ENCODE measurements at places on chromosomes 1 and 21.

- DNase-seq = no peak
Observed at GRCh38 chr1:243390162-243390791, 134.4 kb downstream of the SDCCAG8 start.

DNA sequence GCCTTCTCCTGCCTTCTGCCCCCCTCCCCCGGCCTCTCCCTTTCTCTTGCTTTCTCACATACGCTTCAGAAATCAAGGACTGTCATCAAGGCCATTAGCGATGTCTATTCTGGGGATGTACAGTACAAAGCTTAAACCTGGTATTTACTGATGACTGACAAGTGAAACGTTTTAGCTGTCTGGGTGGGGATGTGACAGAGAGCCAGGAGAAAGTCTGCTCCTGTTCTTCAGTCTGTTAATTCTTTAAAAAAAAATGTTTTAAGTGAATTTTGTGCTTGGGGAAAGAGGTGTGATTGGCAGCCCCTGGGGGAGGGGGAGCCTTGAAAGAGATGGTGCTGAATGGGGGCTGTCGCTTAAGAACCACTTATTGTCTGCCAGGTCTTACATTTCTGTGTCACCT lies 283.0 kb upstream of the PLXNA2 start:
- no peak for DNase-seq

DNA sequence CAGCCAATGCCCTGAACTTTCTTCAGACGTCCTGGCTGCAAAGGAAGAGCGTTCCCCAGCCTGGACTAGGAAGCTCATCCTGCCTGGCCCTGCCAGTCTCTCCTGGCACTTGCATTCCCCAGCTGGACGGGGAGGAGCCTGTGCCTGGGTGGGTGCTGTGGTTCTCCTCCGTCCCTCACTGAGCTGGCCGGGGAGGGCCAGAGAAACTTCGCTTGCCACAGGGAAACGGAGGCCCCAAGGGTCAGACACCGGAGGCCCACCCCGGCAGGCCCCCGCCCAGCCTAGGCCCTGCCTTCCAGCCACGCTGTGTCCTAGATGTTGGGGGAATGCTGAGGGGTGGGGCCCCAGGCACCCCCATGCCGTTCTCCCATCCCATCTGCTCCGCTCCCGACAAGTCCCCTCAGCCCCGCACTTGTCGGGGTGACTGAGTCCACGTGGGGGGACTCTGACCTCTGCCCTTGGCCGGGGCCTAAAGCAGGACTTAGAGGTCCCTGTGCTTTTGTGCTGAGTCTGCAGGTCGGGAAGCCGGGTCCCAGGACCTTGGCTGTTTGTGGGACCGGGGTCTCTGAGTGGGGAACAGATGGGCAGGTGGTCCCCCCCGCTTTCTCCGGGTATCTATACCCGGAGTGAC lies 4.8 kb downstream of the FTCD start:
- DNase-seq = no peak

DNA sequence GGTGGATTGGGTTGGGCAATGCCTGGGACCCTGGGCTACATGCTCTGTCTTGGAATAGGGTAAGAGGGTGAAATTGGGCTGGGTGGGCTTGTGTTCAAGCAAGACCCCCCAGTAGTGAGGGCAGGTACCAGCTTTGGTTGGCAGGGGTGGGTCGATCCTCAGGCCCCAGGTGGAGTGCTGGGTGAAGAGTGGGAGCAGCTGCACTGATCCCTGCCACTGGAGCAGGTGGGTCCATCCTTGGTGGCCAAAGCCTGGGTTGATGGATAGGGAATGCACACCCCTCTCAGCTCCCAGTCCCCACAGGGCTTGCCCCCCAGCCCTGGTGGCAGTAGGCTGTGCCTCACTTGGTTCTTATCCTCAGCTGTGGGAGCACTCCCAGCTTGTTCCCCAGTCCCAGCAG lies 135.2 kb downstream of the PCBP3 start:
- no peak for DNase-seq

DNA sequence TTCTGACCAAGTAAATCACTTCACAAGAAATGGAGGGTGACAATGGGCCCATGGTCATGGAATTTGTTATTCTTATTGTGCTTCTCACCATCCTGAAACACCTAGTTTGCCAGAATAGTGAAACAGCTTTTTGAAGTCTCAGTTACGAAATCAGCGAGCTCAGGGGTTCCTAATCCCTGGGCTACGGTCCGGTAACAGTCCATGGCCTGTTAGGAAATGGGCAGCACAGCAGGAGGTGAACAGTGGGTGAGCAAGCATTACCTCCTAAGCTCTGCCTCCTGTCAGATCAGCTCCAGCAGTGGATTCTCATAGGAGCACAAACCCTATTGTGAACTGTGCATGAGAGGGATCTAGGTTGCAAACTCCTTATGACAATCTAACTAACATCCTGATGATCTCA lies 1356.3 kb downstream of the KCNT2 start:
- DNase-seq = no peak

DNA sequence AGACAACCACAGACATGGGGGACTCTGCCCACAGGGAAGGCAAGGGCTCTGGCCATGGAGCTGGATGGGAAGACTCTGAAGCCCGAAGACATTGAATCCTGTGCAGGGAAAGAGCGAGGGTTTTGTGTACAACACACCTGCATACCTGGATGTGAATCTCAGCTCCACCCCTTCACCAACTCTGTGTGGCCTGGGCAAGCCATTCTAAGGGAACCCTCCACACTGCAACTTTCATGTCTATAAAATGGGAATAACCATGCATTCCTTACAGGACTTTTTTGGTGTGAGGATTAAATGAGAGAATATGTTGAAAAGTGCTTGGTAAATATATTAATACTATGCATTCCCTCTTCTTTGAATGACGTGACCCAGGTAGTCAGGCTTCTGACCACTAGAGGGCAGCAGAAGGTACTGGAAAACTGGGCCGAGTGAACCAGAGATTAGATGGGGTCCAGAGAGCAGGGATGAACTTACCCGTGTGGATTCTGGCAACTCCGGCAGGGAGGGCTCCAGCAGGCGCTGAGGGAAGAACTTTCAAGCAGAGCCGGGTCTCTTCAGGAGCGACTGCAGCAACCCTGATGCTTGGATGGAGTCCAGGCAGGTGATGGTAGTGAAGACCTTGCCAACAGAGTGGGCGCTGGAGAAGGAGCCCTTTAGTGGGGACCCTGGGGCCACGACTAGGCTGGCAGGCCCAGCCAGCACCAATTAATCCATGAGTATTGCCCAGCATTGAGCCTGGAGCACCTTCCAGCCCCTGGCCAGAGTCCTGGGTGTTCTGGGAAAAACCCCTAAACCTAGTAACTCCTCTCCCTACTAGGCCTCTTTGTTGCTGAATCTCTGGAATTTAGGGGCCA lies 834 bp upstream of the ELF3 start:
- DNase-seq = peak; percentile 45

DNA sequence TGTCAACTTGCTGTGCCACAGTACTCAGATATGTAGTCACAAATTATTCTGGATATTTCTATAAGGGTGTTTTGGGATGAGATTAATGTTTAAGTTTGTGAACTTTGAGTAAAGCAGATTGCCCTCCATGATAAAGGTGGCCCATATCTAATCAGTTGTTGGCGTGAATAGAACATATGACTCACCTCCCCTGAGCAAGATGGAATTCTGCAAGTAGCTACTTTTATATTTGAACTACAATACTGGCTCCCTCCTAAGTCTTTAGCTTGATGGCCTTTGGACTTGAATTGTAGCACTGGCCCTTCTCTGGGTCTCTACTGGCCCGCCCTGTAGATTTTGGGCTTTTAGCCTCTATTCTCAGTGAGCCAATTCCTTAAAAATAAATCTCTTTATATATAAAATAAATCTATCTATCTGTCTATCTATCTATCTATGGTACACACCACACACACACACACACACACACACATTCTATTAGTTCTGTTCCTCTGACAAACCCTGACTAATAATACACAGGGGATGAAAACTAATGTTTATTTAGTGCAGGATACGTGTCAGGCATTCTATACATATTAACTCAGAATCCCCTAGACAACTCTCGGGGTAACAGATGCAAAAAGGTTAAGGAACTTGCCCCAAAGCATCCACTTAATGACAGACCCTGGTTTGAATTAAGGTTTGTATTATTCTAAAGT lies 37.9 kb upstream of the PDC start:
- DNase-seq = no peak

GRCh38 chr1:225143001-225143400 lies 213.5 kb downstream of the DNAH14 start:
- no peak for DNase-seq

DNA sequence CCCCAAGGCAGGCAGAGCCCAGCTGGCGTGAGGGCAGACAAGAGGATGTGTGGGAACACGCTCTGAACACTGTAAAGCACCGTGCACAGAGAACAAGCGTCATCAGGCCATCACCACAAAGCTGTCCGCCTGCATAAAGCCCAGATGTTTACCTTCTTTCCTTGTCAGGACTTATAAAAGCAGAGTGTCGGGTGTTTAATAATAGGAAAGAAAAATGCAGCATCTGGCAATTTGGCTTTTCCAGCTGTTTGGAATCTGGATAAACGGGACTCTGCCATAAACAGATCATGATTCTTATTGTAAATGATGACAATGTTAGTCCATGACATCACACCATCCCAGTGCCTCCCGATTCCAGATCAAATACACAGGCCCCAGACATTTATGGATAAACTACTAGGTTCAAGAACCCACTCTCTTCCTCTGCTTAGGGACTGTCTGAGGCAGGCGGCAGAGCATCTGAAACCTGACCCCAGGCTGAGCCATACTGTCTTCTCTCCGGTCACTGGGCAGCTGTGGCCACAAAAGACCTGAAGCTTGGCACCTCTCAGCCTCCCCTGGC lies 4.2 kb downstream of the GLIS1 start:
- DNase-seq = no peak

DNA sequence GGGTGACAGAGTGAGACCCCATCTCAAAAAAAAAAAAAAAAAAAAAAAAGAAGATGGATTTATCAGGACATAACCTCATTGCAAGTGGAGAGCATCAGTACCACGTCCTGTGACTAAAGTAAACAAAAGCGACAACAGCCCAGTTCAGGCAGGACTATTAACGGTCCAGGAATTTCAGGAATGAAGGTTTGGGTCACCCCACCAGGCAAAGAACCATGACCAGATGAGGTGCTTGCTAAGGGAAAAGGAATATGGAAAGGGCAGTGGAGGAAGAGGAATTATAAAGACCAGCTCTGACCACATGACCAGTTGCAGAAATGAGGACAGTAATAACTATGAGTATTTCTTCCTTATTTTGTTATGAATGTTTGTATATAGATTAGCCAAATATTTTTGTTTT lies 35.4 kb upstream of the EIF4G3 start:
- DNase-seq = no peak

DNA sequence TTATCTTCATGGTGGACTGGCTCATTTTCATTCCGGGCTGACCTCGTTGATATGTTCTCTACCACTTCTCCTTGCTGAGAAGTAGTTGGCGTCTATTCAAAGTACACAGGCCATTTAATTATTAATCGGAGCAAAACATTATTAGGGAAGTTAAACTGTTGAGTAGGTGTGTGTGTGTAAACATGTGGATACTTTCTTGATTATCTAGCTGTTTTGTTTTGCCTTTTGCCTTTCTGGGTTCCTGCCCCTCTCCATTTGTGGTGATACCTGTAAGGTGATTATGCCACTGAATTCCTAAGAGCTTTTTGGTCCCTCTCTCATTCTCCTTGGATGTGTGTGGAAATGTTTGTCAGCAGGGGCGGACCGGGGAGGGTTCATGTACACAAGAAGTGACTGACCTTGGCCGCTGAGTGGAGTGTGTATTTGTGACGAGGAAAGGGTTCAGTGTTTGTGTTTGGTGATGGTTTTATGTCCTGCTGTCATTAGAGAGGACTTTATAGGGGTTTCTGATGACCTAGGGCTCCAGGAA lies 56.6 kb upstream of the PPP2R5A start:
- DNase-seq = no peak

DNA sequence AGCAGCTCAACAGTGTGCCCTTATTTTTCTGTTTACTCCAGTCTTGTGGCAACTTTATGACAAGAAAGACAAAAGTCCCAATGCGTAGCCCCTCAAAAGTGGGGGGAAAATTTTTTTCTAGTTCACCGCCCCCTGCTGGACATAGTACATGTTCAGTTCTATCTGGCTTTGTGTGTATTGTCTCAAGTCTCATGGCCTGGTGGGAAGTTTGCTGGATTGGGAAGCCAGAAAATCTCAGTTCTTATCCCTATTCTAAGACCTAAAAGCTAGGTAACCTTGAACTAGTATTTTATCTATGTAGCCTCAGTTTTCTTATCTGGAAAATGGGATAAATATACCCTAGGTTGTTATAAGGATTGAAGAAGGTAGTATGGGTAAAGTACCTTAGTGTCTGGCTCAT lies 55.8 kb upstream of the LDLRAP1 start:
- peak; percentile 19 for DNase-seq

DNA sequence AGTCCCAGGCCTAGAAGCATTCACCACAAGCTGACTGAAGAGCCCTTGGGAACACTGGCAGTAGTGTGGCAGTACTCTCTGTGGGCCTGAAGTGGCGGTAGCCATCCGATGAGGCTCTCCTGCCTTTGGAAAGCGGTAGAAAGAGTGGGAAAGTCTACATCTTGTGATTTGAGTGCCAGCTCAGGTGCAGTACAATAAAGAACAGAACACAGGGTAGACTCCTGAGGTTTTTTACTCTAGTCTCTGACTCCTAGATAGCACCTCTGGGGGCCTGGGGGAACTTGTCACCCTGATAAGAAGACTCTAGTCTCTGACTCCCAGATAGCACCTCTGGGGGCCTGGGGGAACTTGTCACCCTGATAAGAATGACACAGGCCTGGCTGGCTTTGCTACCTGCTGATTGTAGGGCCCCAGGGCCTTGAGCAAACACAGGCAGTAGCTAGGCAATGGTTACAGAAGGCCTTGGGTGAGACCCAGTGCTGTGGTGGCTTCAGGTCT lies 18.0 kb upstream of the IL20 start:
- no peak for DNase-seq

GRCh38 chr21:29271927-29272333 lies 26.8 kb upstream of the BACH1 start:
- DNase-seq = no peak

DNA sequence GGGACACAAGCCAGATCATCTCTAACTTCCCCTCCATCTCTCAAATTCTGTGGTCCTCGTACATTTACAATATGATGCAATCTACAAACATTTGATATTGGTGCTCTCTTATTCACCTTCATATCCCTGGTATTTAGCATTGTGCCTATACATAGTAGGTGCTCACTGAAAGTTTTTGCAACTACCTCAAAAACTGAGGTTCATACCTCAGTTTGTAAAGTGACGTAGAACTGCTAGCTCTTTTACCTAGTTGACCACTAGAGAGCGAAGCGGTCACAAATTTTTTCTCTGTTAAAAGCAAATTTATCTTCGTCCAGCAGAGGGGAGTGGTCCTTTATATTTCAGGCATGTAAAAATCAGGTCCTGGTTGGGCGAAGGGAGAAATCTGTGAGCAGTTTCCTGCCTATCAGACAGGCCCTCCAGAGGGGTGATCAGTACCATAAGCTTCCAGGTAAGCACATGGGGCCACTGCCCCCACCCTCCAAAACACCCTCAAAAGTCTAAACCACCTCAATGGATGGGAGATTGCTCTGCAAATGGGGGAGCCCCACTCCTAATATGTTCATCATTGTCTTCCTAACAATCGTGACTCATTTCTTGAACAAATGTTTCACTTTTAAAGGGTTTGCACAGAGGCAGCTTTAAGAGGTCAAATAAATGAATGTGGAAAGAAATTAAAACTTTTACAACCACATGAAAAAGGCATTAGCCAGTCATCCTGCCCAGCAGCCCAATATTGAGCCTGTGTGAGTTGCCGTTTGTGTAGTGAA lies 10.6 kb upstream of the HLCS start:
- no peak for DNase-seq
